ENCODE measurements at places on chromosomes 5 and 9.

DNA sequence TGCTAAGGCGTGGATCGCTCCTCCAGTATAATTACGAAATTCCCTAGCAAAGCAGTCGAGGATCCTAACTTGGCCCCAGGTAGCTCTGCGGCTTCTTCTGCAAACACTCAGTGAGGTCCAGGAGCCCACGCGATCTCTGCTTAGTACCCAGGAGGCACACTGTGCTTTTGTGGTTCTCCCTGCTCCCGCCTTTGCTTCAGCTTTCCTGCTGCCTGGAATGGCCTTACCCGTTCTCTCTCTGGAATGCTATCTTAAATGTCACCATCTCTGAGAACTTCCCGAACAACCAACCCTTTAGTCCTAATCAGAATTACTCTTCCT lies 639 bp downstream of the INVS start:
- no peak for DNase-seq

DNA sequence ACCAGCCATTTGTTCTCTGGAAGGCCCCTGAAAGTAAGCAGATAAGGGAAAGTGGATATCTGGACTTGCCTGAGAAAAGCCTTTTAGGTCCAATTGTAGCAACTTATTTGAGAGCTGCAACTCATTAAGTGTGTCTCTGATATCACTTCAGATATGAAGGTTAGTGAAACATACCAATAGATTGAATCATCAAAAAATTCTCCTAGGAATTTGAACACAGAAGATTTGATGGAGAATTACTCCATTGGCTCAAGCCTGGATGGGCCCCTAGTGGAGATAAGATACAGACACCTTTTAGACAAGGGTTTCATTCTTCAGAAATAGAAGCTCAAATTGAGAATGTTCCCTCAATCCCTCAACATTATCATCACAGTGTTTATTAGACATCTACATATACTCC lies 356.7 kb downstream of the NDUFS4 start:
- DNase-seq: no peak

DNA sequence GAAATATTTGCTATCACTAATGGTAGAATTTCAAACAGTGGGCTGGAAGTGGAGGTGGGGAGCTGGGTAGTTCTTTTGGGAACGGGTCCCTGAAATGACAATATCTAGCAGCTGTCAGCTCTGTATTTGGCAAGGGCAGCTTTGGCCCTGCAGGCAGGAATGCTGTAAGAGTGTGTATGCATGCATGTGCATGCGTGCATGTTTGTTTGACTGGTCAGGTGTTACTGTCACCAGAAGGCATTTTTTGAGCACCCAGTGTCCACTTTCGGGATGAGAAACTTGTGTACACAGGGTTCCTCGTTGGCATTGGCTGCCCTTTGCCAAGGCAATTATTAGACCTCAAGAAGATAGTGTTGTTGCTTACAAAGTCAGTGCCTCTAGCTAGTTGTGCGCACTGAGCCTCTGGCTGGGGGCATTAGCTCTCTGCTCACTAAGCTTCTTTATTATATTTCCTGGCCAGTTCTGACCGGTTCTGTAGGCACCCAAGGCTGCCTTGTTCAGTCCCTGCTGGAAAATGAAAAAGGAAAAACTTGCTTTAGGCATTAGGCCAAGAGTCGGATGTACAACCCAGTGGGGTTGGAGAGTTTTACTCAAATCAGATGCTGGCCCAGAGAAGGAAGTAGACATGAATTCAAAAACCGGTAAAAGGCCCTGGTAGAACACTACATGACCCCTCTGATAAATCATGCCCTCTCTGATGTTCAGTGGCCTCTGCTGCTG lies 2.0 kb downstream of the CYFIP2 start:
- DNase-seq: no peak

- DNase-seq: no peak
Observed at GRCh38 chr9:95182854-95183563, 134.5 kb downstream of the FANCC start.

DNA sequence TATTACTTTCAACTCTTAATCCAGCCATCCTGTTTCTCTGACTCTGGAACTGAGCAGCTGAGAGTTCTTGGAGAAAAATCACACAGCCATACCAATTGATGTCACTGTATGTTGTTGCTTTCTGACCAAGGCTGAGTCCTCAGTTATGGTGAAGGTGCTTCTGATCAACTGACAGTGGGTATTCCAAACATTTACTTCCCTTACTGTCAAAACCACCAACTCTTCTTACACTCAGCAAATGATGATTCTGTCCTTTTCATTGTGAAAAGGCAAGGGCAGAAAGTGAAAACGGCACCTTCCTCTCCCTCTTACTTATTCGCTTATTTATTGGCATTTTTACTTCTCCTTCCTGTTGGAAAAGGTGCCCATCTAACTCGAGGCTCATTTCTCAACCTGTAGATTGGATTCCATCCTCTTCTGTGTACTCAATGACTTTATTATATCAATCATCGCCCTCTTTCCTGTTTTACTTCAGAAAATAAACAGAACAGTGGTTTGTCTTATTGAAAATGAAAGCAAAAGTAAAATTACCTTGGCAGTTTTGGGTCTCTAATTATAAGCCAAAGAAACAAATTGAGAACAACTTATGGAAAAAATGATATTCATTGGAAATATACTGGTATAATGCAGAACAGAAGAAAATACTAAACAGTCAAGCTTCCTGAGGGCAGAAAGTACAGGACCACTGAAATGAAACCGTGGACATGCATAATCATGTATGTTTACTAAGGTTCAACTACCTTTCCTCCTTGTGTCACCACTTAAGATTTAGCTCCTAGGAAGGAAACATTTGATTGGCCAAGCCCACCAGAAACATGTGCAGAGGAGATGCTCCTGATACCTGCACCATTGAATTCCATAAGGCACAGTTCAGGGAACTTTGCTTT lies 104.5 kb upstream of the CHD1 start:
- no peak for DNase-seq

DNA sequence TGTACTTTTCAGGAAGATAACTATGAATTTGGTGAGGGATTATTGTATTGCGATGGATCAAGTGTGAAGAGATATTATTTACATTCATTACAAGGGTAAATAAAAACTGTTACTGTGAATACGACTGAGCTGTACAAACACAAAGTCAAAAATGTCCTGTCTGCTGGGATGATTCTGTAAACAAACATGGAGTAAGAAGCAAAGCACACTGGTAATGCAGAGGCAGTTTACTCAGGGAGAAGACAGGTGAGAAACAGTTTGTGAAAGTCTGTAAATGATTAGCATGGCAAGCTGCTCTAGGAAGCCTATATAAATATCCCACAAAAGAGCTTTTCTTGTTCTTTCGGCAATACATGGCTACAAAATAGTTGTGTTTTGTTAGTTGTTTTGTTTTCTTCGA lies 115.4 kb upstream of the GNA14 start:
- no peak for DNase-seq

DNA sequence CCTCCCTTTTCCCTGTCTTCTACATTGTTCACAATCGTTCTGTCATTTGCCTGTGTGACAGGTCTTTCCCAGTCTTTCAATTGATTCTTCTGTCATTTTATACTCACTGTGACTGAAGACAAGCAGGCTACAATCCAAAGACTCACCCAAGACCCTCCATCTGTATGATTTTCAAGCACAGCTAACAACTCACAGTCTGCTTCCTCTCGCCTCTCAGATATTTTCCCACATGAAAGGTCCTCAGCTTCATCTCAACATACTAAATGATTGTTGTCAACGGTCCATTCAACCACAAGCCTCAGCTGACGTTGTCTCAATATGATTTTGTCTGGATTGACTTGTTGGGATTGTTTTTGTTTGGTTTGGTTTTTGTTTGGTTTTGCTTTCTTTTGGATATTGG lies 346.5 kb downstream of the NFIB start:
- no peak for DNase-seq

GRCh38 chr5:141812512-141812911 lies 65.7 kb downstream of the PCDH1 start:
- no peak for DNase-seq

GRCh38 chr9:134403292-134403681 lies 77.0 kb downstream of the RXRA start:
- DNase-seq: no peak

DNA sequence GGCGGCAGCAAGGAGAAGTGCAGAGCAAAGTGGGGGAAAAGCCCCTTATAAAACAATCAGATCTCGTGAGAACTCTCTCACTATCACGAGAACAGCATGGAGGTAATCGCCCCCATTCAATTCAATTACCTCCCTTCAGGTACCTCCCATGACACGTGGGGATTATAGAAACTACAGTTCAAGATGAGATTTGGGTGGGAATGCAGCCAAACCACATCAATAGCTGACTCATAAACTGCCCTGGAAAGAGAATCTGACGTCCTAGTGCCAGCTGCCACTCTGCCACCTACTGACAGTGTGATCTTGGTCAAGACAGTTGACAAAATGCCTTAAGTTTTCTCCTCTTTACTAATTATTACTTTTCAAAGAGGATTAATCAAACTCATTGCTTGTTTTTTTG lies 128.3 kb downstream of the GPBP1 start:
- no peak for DNase-seq

DNA sequence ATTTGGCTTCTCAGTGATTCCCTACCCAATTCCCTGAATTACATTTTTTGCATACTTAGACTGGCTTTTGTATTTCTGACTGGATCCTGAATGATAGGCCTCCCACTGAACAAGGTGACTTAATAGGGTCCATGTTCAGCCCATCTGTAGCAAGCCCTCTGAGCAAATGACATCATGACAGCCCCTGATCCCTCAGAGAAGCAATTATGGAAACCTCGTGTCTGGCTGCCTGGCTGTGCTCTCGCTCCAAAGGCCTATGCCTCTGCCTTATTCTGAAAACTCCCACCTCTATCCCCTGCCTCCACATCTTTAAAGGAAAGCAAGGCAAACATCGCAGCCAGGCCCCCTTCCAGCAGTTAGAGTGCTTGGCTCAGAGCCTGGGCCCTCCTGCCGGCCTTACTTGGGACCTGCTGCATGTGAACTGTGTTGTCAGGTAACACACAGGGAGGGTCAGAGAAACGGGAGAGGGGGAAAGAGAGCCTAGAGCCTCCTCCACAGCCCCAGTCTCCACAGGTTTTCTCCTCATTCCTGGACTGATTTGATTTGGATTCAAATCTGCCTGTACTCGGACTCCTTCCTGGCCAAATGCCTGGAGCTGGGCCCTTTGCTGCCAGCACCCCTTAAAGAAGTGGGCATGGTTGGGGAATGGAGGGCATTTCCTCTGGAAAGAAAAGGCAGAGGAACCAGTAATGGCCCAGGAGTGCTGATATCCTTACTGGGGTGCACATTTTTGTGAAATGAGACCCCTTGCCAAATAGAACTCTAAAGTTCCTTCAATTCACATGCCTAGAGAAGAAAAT lies 3.8 kb downstream of the DCANP1 start:
- no peak for DNase-seq

All from KG1 (cell line).